ENCODE measurements at places on chromosomes 2 and 18.

DNA sequence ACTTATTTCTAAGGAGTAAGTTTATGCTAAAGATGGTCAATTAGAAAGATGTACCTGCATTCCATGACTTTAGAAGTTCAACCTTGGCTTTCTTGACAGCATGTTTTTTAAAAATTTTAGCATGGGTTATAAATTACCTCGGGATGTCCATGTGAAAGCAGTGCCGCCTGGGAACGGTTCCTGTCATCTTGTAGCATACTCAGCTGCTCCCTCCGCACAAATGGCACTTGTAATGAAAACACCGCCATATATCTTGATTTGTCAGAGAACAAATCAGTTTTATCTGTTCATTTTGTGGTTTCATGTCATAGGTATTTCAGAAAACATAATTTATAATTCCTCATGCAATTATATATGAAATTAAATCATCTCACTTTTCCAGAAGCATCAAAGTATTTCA, 38.3 kb downstream of the SATB2 start:
- DNase-seq = no peak

DNA sequence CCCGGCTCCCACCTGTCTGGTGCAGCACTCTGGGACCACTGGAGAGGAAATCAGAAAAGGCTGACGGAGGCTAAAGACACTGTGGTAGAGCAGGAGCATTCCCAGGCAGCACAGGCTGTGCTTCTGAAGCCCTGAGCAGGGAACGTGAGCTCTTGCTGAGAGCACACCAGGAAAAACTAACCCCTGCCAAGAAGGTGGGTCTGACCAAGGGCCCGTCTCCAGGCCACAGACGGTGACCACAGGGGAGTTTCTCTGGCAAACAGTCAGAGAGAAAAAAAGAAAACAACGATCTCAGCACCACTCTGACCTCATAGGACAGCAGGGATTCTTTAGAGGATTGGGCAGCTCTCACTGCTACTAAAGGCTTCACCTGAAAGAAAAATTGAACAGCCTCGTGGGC, 201.4 kb downstream of the AFF3 start:
- DNase-seq = no peak

DNA sequence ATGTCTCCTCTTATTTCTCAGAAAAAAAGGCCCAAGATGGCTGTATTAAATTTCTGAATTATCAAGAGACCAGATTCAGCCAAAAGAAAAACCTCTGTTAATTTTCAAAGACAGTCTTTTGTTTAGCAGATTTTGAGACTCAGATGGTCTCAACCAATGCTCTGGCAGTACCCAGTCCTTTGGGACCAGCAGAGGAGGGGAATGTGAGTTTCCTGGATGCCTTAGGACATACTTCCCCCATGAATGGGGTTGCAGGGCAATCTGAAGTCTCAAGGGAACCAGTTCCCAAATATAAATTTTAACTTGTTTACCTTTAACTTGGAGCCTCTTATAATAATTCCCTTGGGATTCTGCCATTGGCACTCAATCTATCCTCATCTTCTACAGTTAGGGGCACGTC, 107.8 kb upstream of the ZNF521 start:
- DNase-seq = no peak

DNA sequence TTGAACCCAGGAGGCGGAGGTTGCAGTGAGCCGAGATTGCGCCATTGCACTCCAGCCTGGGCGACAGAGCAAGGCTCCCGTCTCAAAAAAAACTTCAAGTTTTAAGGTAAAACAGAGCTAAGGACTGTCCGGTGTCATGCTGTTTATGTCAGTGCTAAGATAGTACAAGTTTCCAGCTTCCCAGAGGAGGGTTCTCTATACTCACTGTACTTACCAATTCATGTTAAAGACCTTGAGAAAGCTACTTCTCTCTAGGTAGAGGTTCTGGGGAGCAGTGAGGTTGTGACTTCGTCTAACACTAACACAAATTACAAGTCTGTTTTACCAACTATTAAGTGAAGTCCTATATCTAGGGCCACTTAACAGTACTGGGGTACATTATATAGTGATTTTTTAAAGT, 18.8 kb downstream of the METTL21A start:
- DNase-seq = no peak

DNA sequence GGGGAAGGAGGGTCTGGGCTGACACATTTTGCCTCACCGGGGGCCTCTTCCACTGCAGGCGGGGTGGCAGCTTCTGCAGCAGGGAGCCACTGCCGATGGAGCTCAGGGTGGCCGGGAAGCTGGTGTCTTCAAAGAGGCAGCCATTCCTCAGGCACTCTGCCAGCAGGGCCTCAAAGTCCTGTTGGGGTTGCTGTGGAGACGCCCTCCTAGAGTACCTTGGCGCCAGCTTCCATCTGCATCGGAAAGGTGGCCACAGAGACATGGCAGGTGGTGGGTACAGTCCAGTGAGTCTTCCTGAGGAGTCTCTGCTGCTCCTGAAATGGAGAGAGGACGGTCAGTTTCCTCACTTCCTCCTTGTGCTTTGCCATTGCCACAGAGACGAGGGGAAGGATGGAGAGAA, 12.1 kb downstream of the CAPN14 start:
- no peak for DNase-seq

DNA sequence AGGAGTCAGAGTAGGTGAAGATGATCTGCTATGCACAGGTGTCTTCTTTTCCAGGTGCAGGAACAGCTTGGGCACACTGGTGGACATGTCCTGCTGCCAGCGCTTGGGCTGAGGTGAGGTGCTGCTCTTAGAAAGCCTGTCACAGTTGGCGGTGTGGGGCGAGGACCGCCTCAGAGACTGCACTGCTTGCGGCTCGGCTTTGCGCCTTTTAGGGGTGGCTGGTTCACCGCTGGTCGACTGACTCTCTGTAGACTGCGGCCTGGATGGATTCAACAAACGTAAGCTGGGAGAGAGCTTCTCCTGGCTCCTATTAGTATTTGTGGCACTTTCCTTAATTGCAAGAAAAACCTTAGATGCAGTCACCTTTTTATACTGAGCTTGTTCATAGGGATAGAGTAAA, 1.7 kb downstream of the MSL3B start:
- no peak for DNase-seq

- DNase-seq = no peak
These were observed 91.3 kb downstream of the MEIS1 start for GRCh38 chr2:66526180-66526579.

GRCh38 chr2:150860301-150860700, 372.8 kb upstream of the RND3 start:
- DNase-seq = no peak

DNA sequence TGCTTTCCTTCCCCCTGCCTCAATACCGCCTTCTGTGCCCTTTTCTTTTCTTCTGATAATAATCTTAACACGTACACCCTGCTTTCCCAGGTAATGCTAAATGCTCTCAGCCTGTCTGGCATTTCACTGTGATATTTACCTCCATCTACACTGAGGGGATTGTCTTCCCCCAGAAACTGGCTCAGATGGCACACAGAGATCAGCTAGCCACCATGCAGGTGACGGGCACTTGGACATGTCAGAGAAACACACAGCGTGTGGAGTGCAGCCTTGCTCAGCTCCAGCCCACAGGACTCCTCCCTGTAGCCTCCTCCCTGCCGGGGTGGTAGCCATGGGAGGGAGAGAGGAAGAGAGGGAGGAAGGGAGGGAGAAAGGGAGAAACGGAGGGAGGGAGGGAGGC, 131.2 kb downstream of the EIPR1 start:
- DNase-seq = no peak

DNA sequence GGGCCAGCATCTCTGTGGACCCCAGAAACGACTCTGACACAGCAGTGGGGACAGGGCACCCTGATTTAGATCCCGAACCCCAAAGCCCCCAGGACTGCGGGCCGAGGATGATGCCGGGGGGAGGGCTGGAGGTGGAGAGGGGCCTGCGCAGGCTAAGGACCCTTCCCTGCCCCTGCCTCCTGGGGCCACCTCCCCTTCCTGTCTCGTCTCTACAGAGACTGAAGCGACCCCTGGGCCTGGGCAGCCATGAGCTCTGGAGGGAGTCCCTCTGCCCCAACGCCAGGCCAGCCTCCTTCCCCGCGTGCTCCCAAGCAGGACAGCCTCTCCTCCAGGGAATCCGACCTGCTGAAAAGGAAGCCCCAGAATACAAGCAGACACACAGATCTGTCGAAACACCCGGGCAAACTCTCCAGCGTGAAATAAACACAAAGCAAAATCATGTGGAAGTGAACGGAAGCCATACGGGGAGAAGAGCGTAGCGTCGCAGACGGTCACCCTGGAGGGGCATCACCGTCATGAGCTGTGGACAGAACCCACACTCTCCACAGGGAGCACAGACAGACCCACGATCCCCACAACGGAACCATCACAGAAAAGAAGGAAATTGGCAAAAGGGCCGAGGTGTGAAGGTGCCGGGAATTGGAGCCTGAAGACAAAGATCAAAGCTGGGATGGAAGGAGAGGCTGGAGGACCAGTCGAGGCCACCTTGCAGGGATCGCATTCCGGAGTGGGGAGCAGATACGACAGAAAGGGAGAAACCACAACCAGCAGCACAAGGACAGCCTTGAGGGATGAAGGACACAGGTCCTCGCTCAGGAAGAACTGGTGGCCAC, 51.0 kb upstream of the CTDP1 start:
- DNase-seq = no peak

- DNase-seq = no peak
These were observed 40.2 kb upstream of the LAMA1 start for GRCh38 chr18:7157760-7158159.

- DNase-seq = no peak
These were observed 27.7 kb downstream of the POLE4 start for GRCh38 chr2:74985978-74986609.

DNA sequence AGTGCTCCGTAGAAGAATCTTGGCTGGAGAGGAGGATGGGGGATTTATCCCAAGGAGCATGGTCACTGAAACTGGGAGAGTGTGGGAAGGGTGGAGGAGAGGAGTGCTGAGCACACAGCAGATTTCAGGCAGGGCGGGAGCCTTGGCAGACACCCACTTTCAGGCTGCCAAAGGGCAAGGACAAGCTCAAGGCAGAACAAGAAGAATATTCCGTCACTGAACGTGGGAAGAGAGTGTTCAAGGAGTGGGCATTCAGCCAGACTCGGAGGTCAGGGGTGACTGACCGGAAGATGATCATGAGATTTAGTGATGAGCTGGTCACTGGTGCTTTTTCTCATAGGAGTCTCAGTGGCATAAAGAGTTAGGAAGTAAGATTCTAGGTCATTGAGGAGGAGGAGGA, 136.2 kb upstream of the RASGRP3 start:
- DNase-seq = no peak

DNA sequence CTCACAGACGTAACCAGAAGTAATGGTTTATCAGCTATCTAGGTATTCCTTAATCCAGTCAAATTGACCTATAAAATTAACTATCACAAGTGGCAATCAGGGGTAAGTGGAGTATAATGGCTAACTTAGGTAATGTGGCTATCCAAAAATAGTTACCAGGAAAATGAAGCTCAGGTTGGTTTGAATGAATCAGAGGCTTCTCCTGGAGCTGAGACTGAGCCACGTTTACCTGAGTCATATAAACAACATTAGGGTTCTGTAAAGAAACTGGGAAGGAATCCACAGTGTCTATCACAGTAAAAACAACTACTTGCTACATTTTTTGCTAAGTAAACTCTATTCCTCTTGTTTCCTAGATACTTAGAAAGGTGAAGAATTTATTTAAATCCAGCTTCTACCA, 236.0 kb upstream of the SPHKAP start:
- no peak for DNase-seq
